ENCODE measurements at places on chromosomes 6 and 20.
A peak's percentile ranks its signal among the peaks of the same experiment; 100 is the strongest.

- no peak for DNase-seq
These were observed 786.5 kb upstream of the CITED2 start for GRCh38 chr6:140160909-140161308.

DNA sequence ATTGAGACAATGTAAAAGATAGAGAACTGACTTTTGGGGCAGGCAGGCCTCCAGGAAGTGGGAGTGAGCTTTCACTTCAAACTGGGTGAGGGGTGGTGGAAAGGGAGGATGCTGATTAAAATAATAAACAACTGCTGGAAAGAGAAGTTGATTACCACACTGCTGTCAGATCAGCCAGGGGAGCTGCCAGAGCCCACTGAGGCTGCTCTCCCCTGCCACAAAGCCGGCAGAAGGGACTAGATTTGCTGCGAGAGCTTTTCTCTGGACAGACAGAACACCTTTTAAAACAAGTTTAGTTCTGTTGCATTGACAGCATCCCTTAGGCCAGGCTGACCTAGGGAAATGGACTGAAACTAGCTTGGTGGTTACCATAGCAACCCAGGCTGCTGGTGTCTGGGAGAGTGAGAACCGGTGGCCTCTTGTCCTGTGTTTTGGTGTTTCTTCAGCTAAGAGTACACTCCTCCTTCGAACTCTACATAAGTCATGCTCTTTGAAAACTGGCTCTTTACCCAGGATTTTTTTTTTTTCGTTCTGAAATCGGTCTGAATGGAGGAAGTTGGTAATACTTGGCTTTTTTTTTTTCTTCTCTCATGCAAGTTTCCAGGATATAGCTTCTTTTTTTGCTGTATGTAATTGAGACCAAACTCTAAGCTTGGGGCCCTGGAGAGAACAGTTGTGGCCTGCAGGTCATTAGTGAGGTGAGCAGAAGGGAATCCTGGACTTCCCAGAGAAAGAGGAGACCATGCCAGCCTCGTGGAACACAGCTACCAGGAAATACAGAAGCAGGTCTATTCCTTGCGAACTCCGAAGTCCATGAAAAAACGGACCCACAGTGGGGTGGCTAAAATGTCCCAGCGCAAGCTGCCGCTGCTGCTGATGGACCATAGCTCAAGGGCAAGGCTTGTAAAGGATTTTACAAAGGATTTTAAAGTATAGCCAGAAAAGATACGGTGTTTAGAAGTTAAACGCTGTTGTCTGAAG, 374.4 kb downstream of the UTRN start:
- peak; percentile 33 for DNase-seq

DNA sequence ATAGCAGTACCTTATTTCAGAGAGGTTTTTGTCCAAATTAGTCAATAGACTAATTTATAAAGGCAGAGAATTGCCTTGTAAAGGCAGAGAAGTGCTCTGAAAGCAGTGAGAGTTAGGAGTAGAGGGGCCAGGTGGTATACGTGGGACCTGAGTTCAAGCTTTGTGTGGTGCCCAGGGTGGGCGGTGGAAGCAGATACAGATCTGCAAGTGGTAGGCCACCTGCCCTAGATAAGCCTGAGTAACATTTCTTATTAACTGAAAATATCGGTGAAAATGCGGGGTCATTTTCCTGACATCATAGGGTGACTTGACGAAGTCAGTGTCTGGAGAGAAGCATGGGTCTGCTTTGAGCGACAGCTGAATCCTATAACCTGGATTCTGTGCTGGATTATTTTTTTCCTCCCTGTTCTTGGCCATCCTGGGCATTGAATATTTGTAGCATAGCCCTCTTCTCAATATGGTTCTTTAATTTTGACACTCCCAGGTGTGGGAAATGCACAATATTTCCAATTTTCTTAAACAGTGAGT, 62.2 kb upstream of the SUPT3H start:
- no peak for DNase-seq

DNA sequence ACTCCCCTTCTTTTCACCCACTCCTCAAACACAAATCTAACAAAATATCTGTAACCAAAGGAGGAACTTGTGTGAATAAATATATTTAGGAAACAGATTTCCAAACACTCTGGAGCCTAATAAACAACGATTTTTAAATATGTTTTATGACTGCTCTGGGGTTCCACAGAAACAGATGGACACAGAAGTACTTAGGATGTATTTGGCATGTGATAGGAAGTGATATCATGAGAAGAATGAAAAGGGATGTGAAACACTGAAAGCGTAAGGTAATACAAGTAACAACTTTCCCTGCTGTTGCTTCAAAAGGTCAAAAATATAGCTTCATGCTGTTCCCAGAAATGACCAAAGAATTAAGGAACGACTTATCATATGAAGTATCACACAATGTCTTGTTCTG, 26.1 kb upstream of the ENPP1 start:
- DNase-seq = no peak

DNA sequence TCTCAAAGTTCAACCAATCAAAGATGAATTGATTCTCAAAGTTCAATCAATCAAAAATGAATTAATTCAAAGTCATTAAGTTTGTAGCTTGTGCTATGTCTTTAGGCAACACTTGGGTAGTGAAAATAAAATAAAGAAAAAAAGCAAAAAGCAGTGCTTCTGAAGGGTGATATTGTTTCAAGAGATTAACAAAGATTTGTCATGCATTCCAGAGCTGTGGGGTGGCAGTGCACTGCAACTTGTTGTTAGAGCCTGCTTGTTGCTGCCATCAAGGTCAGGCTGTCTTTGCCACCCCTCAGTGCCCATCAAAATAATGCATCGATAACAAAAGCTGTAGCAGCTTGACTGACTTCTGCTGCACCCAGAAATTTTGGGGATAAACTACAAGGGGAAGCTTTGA, 128.6 kb downstream of the RNF144B start:
- DNase-seq = no peak

DNA sequence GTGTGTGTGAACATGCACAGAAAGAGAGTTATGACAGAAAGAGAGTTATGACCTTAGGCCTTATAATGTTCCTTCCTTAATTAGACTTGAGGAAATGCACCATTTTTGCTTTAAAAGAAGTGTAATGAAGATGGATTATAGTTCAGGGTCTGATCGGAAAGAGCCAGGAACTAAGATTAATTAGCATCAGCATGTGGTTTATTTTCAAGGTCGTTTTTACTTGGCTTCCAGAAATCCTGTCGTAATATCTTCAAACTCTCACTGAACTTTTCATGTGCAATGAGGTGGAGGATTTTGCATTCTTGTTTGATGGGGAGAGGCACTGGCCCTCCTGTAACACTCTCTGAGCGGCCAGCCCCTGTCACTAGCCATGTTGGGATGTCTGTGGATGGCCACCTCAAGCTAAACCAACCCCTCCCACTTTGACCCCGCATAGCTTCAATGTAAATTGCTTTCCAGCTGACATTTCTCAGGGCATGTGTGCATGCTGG, 116.8 kb downstream of the CDC5L start:
- no peak for DNase-seq

DNA sequence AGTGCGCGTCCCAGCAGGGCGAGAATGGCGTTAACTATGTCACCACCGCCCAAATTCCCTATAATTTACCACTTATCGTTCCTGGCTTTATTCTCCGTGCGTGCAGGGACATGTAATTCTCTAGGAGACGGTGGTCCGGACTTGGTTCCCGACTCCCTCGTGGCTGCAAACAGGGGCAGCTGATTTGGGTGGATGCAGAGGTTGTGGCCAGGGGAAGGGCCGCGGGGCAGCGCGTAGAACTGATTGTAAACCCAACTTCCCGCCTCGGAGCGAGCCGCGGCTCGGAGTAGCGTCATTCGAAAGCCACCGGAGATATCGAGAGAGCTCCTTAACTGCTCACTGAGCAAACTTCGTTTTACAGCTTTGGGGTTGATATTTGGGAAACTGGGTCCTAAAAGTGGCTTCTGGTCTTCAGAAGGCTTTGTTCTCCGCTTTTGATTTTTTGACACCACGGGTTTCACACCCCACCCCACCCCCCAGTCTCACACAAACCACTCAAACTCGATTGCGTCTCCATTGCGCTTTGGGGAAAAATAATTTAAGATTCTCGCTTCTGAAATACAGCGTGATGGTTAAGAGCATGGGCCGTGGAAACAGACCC, 17.5 kb upstream of the ZSCAN9 start:
- DNase-seq = peak; percentile 64

DNA sequence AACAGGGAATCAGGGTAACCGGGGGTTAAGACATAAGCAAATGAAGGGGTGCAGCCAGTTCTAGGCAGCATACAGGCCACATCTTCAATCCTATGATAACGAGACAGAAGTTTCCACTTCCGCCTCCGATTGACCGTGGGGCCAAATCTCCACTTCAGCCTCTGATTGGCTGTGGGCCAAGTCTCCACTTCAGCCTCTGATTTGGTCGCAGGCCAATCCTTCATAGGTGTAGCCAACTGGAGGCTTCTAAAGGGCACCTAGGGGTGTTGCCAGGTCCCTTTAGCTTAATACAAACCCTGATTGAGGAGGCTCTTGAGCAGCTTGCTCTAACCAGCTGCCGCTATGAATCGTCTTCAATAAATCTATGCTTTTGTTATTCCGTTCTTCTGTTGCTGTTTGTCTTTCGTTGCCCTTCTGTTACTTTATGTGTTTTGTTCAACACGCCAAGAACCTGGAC, 2.1 kb upstream of the ERGIC3 start:
- DNase-seq = peak; percentile 82

GRCh38 chr20:60117065-60117464, 158.8 kb downstream of the CDH26 start:
- no peak for DNase-seq

DNA sequence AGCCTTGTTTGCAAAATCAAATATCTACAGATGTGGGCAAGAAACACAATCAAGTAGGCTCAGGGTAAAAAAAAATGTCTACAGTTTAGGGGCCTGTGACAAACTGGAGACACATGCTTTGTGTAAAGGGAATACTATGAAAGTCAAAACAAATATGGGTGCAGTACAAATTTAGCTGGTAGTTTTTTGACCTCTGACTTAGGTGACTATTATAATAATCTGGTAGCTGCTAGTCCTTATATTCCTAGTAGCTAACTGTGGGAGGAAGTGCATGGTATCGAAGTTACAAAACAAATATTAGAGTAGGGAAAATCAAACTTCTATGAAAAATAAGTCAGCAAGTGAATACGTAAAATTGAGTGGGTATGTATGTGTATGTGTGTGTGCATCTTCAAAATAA, 35.4 kb downstream of the CYP24A1 start:
- DNase-seq = no peak

GRCh38 chr20:35111141-35111888, 18.7 kb upstream of the TRPC4AP start:
- DNase-seq = no peak

DNA sequence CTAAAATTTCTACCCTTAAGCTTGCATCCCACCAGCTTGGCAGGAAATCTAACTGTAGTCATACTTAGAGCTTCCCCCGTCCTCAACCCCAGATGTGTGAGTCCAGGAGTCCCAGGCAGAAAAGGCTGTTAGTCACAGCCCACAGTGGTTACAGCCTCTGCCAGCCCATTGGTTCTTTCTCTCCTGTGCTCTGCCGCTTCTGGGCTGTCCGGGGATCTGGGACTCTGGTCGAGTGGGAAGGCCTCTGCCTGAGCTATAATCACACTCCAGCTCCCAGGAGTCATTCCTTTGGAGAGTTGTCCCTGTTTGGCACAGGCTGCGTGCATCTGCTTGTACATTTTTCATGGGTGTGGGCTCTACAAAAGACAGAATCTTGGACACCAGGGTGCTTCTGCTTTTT, 45.6 kb upstream of the FYN start:
- no peak for DNase-seq

DNA sequence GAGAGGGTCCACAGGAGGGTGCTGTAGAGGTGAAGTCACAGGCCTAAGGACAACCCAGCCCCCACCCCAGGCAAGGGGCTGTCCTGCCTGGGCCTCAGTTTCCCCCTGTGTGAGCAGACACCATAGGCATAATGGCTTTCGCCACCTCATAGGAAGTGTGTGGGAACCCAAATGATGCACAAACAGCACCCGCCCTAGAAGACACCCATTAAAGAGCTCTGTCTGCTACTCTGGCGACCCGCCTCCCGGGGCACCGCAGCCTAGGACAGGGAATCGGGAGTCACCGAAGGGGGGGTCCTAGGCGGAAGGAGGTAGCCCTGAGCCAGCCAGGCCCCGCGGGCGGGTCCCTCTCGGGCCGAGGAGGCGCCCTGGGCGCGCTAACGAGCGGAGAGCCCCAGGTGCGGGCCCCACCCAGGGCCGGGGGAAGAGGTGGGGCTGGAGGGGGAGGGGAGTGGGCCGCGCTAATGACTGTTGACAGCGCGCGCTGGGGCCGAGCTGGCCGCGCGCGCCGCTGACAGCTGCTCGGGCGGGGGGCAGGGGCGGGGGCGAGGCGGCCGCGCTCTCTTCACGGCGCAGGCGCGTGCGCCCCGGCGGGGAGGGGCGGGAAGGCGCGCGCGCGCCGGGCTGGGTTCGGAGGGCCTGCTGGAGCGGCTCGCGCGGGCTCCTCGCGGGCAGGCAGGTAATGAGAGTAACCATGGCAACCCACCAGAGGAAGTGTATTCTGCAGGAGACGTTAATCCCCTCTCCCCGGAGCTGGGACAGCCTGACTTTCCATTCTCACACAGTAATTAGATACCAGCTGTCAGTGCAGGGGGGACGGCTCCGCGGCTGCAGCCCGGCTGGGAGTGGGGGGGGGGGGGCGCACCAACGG, 48.9 kb downstream of the NOL4L start:
- peak; percentile 84 for DNase-seq

DNA sequence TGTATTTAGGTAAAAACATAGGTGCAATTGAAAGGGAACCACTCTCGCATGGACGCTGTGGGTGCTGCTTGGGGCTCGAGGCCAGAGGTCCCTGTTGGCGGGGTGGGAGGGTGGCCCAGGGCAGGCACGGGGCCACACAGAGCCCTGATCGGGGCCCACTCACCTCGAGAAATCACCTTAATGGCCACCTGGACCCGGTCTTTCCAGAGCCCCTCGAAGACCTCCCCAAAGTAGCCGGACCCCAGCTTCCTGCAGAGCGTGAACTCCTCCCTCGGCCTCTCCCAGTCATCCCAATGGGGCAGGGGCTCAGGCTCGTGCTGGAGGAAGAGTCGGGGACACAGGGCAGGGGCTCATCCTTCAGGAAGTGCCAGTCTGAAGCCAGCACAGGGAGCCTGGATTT, 3.8 kb downstream of the PTK6 start:
- DNase-seq = no peak

DNA sequence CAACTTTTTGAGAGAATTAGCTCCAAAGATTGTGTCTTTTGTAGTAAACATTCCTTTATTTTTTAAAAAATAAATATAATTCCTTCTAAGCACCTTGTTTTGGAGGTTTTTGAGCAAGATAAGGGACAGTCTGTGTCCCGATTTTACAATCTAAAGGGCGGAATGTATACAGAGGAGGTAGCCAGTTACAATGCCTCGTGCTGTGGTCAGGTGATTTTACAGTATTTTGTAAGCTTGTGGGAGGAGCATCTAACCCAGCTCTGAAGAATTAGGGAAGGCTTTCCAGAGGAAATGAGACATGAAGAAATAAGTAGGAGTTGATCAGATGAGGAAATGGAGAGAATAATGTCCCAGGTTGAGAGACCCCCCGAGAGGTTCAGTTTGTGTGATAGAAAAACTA, 1.3 kb downstream of the HINT3 start:
- DNase-seq = peak; percentile 28

- DNase-seq = no peak
These were observed 121.8 kb upstream of the HDGFL1 start for GRCh38 chr6:22447249-22448196.

- no peak for DNase-seq
These were observed 182.5 kb downstream of the CDC5L start for GRCh38 chr6:44569931-44570385.

Measured in GM10248 (cell line).